ENCODE measurements at places on chromosomes 3 and 15.

DNA sequence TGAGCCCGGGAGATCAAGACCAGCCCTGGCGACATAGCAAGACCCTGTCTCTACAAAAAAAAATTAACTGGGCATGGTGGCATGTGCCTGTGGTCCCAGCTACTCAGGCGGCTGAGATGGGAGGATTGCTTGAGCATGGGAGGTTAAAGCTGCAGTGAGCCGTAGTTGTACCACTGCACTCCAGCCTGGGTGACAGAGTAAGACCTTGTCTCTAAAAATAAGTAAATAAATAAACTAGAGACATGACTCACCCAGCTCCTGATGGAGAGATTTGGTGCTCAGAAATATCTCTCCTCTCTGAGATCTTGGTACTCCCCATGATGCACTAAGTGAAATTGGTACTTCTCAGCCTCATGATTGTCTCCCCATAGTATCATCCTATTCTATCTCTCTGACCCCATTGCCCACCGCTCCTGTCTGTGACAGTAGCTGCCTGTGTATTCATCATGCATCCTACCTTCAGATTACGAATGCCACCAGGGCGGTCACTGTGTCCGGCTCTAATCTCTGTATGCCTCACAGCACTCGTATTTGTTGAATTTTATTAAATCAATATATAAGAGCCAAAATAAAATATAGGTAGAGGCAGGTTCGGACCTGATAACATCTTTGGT lies 50.9 kb downstream of the ABHD2 start:
- no peak for DNase-seq

GRCh38 chr3:61237858-61238257 lies 13.4 kb downstream of the FHIT start:
- DNase-seq = no peak

- DNase-seq = no peak
Observed at GRCh38 chr15:71375934-71376333, 260.7 kb downstream of the THSD4 start.

- DNase-seq = no peak
Observed at GRCh38 chr15:90456236-90456635, 68.2 kb downstream of the IQGAP1 start.

Data from activated naive CD8-positive, alpha-beta T cell treated with anti-CD3 and anti-CD28 coated beads for 36 hours (primary cell).